ENCODE measurements at places on chromosomes 12 and 14.

GRCh38 chr12:60853407-60853806 lies 1257.6 kb downstream of the SLC16A7 start:
- no peak for DNase-seq

DNA sequence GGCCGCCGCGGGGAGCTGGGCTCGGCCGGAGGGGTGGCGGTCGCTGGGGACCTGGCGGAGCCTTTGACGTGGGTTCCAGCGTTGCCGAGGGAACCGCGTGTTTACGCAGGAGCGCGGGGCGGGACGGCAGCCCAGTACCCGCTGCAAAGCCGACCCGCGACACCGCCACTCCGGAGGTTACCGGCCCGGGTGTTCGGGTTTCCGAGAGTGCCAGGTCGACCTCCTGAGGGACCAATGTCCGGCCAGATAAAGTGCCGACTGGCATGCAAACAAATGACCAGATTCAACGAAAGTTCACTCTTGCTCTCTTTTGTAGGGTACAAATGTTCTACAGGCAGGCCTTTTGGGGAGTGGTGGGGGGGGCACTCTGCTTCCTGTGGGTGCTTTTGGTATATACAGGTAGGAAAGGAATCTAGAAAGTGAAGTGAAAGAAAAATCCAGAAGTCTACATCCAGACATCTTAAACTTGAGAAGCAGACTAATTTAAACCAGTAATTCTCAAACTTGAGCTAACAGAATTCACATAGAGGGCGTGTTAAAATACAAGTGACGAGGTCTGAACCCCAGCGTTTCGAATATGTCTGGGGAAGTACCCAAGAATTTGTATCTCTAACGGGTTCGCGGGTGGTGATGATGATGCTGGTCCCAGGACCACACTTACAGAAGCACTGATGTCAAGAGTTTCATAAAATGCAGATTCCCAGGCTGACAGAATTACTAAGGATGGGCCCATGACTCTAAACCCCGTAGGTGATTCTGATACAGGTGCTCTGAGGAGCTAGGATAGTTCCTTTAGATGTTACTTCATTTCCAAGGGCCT lies at the start of gene GPR135:
Gene GPR135, minus strand, starts transcription at position 65 of the 820 bp plus-strand sequence. CDS start 154 bp downstream, outside the sequence.
- DNase-seq, result peak; percentile 34

DNA sequence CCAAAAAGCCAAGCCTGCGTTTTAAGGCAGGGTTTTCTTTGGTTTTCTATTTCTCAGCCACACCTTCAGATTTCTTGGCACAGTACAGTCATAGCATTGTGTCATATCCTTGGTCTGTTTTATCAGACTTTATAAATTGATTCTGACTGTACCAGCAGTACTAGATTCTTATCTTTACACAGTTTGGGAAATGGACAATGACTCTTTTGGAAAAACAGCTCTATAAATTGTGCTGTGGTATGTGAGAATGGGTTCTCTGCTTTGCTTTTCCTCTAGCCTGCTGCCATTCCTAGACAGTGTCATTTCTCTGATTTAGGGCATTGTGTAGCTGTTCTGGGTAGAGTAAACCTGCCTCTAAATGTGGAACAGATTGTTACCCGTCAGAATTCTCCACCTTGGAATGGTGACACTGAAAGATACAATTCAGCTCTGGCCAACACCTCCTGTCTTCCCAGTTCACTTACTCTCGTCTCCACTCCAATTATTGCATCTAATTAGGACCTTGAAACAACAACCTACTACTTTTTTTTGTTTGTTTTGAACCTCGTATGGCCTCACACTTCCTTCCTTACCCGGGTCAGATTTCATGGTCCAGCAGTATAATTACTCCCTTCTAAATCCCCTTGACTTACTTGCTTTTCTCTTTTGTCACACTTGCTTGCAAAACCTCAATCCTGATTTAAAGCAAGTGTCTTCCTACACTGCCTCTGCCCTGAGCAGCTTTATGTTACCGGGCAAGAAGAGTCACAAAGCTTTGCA lies 226.3 kb downstream of the ERC1 start:
- DNase-seq, result no peak

DNA sequence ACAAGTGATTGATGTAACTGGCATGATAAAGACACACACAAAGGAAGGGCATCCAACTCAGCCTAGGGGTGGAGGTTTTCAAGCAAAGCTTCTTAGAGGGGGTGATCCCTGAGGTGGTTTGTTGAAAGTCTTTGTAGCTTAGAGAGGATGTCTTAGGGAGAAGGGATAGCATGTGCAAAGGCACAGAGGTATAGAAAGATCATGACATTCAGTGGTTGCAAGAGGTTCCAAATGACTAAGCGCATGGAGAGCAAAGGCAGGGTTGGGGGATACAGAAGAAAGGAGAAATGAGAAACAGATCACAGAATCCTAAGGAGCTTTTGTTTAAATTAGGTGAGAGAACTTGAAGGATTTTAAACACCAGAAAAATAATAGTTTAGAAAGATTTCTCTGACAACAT lies 5.2 kb upstream of the CCT2 start:
- DNase-seq, result no peak

DNA sequence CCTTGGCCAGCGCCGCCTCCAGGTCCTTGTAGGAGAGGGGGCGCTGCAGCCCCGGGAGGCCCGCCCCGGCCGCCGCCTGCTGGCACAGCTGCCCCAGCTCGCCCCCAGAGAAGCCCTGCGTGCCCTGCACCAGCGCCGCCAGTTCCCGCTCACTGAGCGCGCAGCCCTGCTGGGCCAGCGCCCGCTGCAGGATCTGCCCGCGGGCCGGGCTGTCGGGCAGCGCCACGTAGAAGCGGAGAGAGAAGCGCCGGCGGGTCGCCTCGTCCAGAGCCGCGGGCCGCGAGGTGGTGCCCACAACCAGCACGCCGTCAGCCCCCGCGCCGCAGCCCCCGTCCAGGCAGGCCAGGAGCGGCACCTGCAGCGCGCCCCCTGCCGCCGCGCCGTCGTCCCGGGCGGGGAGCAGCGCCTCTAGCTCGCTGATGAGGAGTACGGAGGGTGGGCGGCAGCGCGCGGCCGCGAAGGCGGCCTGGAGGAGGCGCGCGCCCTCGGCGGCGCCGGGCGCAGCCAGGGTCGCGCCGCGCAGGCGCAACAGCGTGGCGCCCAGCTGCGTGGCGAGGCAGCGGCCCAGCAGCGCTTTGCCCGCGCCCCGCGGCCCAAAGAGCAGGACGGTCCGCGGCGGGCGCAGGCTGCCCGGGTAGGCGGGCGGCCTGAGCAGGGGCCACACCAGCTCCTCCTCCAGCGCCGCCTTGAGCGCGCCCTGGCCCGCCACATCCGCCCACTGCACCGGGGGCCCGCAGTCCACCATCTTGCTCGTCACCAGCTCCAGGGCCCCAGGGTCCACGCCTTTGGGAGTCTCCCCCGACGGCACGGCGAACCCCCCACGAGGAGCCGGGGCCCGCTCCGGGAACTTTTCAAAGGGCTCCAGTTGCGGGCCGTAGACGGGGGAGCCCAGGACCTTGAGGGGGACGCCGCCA lies 27.7 kb downstream of the FIGNL2 start:
- DNase-seq, result peak; percentile 67

GRCh38 chr12:131230340-131231031 lies 276.8 kb downstream of the ADGRD1 start:
- no peak for DNase-seq

DNA sequence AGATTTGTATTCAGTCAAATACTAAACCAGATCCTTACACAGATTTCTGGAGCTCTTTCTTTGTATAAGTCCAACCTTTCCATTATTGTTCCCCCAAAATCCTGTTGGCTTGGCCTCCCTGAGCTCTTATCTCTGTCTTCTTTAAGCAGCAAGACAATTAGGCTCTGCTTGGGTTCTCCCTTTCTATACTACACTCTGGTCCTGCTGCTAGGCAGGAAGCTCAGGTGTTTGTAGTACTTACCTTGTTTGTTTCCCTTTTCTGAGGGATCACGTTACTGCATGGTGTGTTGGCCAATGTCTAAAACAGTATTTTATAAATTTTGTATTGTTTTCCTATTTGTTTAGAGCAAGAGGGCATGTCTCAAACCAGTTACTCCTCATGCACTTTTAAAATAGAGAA lies 192.9 kb downstream of the PRKD1 start:
- DNase-seq, result no peak

- no peak for DNase-seq
Measured at GRCh38 chr14:43795600-43796228, 711.4 kb downstream of the FSCB start.

DNA sequence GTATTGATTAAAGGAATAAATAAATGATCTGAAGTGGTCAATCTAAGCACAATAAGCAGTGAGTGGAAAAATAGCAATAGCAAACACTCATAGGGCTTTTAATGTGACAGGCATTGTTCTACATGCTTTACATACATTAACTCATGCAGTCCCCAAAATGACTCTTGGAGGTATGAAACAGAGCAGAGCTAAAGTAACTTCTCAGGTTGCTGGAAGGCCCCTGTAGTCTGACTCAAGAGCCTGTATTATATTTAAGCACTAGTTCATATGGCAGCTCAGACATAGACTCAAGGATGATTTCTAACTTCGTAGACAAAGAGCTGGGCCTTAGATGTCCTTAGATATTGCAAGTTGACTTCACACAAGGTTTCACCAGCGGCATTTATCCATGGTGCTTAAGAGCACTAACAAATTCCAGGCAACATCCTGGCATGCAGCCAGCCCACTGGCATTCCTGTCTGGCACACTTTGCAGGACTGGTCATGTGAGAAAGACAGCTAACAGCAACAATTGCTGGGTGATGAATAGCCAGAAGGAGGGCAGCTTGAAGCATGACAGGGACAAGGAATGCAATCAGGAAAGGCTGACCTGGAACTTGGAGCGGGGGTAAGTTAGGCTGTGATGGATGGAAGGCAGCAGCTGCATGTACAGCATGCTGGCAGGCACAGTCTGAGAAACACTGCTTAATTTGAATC lies 22.9 kb upstream of the KTN1 start:
- no peak for DNase-seq

DNA sequence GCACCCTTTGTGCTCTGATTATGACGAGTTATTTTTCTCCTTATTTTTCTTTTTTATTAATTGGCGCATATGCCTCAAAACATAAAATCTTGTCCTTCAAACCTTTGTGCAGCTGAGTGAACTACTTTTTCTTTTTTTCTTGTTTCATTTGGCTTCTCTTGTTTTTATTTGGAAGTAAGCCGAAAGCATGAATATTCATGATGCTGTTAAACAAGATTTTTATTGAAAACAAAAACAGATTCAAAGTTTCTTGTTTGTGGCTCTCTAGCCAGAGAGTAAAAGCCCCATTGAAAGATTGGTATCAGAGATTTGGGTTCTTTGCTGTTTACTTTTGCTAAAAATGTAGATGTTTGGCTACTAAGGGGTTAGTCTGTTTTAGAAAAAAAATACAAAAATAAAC lies 183.8 kb downstream of the TMEM132C start:
- no peak for DNase-seq

GRCh38 chr12:56321027-56321426 lies 5.2 kb upstream of the CNPY2 start:
- no peak for DNase-seq

DNA sequence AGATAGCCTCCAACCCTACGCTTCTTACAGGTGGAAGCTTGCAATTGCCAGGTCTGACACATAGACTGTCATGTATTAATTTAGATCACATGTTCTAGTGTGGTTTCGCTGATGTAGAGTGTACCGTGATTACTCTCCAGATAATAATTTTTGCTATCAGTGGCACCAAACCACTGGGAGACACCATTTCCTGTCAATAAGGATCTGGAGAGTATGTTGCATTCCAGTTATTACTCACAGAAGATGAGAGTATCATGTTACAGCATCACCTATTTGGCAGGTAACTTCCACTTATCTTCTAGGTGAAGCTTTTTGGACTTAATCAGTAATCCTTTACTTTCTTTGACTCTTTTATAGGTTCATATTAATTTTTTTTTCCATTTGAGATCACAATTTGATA lies 147.2 kb downstream of the HELB start:
- no peak for DNase-seq

DNA sequence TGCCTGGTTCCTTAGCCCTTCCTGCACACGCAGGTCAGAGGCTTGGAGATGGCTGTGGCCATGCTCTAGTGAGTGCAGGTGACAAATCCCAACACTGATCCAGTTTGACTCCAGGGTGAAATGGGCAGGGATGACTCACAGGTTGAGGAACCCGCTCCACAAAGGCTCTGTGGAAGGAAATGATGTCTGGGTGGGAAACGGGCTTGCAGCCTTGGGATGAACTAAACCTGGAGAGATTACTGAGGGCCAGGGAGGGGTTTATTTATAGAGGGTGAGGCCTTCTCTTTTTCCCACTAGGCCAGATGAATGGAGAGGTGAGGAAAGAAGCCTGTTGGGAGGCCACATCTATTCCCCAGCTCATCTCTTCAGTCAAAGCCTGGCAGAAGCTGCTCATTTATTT lies 29.3 kb upstream of the EMP1 start:
- DNase-seq, result no peak

GRCh38 chr14:50795142-50795541 lies 35.8 kb downstream of the NIN start:
- no peak for DNase-seq

- DNase-seq, result no peak
Measured at GRCh38 chr14:29265852-29266251, 499.3 kb downstream of the FOXG1 start.

DNA sequence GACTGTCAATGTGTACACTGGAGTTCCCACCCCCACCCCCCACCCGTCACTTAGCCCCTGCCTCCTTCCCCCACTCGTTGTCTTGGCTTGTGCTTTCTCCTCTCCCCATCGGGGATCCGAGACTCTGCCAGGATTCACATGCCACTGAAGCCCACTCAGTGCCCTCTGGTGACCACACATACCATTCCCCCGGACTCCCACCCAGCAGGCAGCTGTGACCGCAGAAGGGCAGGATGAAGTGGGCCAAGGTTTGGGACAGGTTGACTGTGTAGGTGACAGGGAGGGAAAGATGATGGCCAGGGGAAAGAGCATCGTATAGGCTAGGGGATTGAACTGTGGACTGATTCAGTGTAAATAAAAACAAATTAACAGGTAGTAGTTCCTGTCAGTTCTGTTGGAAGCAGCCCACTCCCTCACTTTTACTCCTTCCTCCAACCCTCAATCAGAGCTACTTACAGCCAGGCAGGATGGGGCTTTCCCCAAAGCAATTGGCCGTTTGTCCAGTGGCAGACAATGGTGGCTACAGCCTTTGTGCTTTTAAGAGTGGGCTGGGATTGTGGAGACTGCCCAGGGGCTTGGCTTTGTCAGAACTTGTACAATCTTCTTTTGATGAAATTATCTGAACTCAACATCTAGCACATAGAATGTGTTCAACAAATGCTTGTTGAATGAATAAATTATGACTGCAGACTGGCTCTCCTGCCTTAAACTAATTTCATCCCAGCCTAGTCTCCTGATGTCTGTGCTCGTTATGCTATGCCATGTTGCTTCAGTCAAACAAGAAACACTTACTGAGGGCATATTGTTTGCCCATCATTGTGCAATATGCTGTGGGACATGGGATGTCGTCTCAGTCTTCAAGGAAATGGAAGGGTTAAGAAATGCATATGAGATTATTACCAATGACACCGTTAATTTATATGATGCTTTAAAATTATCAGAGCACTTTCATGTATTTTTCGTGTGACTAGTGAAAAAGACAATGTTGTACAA lies 30.2 kb downstream of the TTC9 start:
- no peak for DNase-seq

GRCh38 chr14:22900081-22900799 lies 17.2 kb downstream of the REM2 start:
- peak; percentile 22 for DNase-seq
